ENCODE measurements at places on chromosomes 1 and 21.

GRCh38 chr1:170723518-170723917 lies 59.6 kb downstream of the PRRX1 start:
- DNase-seq: no peak

- DNase-seq: no peak
Measured at GRCh38 chr1:28516518-28516956, 10.7 kb downstream of the RCC1 start.

DNA sequence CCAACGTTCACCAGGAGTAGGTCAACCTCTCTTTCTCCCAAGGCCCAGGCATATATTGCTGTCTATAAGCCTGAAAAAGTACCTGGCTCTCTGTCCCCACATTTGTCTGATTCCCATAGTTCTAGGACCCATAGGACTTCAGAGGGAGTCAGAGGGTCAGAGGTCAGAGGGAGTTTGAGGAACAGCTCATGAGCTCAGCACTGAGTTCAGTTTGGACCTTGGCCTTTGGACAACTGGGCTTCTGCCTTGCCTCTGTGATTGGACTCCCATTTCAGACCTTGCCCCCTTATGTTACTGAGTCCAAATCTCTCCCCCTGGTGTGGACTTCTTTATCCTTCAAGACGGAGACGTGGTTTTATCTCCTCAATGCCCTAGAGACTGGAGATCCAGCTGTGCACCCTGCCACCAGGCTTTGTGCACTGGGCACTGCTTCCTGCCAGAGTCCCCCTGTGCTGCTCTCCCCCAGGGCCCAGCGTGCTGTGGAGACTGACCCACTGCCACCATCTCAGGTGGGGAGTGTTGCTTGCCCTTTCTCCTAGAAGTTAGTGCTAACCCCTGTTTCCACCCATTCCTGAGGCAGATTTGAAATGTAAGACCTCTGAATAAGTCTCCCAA lies 3.2 kb downstream of the CTSE start:
- peak; percentile 10 for DNase-seq

GRCh38 chr1:6603915-6604558 lies 1.4 kb upstream of the KLHL21 start:
- peak; percentile 58 for DNase-seq

DNA sequence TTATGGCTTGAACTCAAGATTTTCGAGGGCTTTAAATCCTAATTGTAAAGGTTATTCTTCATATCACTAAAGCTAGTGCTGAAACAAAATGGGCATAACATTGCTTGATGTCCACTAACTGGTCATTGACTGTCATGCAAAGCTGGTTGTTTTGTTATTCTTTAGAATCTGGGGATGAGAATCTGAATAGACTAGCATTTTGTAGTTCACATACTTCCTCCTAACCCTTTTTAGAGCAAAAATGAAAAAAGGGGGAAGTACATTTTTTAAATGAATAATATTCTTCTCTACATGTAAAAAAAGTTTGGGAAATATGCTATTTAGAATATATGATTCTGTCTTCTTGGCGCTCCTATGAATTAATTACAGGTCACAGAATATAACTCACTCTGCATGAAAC lies 72.2 kb upstream of the HMCN1 start:
- no peak for DNase-seq
